ENCODE measurements at places on chromosomes 5 and 9. TPM values are rescaled to one million over a fixed set of nuclear protein-coding genes. Genes with fewer than 3 reads are reported as not detected.
A peak's percentile ranks its signal among the peaks of the same experiment; 100 is the strongest.

GRCh38 chr9:71001780-71002386, 119.5 kb downstream of the TRPM3 start:
- DNase-seq: no peak

DNA sequence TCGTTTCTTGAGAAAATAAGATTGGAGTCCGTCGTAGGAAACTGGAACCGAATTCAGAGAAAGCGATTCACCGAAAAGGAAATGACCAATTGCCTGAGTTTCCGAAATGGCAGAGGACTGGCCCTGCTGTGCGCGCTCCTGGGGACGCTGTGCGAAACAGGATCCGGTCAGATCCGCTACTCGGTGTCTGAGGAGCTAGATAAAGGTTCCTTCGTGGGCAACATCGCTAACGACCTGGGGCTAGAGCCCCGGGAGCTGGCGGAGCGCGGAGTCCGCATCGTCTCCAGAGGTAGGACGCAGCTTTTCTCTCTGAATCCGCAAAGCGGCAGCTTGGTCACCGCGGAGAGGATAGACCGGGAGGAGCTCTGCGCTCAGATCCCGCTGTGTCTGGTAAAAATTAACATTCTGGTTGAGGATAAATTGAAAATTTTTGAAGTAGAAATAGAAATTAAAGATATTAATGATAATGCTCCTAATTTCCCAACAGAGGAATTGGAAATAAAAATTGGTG, 379 bp downstream of the PCDHGA3 start:
- DNase-seq: no peak

DNA sequence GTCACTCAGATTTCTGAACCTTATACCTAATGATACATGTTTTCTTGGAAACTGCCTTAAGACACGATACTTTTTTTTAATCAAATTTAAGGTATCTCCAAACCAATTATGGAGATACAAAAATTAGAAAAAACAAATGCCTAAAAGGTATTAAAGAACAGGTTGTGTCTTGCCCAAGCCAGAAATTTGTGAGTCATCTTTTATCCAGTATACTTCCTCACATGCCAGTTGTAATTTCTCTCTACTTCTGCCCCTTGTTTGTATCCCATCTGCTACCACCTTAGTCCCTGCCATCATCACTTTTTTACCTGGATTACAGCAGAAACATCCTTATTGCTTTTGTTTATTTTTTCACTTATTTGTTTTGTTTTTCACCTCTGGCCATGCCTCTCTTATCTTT, 571.2 kb upstream of the DAB2 start:
- DNase-seq: no peak

The RCL1 gene
- total RNA-seq: 12.7 TPM

The ODF2 gene
- 85.2 TPM for total RNA-seq

GRCh38 chr9:68844631-68845612, 139.9 kb downstream of the PIP5K1B start:
- DNase-seq: peak; percentile 51

The GZMA gene
- not detected for total RNA-seq

DNA sequence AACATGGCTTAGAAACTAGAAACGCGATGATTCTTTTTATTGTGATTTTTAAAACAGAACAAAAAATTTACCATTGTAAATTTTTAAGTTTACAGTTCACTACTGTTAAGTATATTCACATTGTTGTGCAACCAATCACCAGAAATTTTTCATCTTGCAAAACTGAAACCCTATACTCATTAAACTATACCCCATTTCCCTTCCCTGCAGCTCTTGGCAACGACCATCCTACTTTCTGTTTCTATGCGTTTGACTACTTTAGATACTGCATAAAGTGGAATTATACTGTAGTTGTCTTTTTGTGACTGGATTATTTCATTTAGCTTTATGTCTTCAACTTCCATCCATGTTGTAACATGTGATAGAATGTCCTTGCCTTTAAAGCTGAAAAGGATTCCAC, 52.5 kb downstream of the SPOCK1 start:
- no peak for DNase-seq

GRCh38 chr5:68217047-68217355, 1.4 kb downstream of the PIK3R1 start:
- no peak for DNase-seq

The PFN3 gene
- total RNA-seq: not detected

The ADCY2 gene
- total RNA-seq: 3.5 TPM

DNA sequence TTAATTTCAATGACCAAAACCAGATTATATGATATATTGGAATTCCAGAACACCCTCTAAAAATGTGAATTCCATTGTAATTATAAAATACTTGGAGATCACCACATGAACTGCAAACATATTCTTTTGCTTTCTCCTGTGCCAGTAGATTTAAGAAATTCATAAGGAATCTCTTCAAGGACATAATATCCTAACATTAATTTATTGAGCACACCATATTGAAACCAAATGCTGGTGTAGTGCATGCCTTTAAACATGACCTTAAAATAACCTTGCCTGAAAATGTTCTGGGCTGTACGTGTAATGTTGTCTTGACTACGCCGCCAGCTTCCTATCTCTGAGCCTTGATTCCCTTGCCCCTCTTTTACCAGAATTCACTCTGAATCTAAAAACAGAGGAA, 205.0 kb upstream of the ACTBL2 start:
- DNase-seq: no peak

DNA sequence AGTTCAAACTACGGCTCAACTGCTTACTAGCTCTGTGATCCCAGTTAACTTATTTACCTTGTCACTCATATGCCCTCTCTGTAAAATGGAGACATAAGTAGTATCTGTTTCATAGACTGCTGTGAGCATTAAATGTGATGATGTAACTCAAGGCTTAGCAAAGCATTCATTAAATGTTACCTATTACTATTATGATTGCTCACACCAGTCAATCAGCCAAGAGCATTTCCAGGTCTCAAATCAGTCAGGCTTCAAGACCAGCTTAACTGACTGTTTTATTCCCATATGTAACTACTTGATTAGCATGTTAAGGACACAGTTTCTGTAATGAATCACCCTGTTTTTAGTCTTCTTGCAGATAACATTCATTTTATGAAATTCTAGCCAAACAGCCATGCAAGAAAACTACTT, 413.3 kb downstream of the MLLT3 start:
- DNase-seq: no peak

- DNase-seq: no peak
These were observed 27.3 kb upstream of the EDIL3 start for GRCh38 chr5:84411832-84412605.

GRCh38 chr5:124754206-124754927, 7.9 kb upstream of the ZNF608 start:
- DNase-seq: no peak

GRCh38 chr5:77102549-77102948, 15.5 kb upstream of the ZBED3 start:
- no peak for DNase-seq

The IL7R gene
- 0.11 TPM for total RNA-seq

The CARTPT gene
- not detected for total RNA-seq

DNA sequence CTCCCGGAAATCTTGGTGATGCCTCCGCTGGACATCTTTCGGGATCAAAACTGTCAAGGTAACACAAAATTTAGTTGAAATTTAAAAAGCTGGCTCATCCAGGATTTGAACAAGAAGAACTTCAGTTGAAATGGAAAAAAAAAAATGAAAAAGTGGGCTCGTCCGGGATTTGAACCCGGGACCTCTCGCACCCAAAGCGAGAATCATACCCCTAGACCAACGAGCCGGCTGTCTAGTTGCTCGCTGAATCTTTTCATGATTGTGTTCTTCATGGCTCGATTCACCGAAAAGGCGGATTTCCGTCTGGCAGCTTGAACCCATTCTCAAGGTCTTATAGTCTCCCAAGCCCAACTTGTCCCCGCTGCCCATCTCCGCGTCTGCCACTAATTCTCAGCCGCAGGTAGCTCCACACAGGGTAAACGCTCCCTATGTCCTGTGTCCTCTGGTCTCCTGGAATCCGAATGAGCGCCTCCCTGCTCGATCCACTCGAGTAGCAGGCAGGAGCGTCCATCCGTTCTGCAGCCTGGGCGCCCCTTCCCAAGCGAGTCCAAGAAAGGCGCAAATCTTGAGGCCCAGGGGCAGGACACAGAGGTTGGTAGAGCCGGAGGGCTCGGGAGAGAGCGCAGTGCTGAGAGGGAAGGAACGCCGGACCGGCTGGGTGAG, 16.2 kb downstream of the TRIM7 start:
- DNase-seq: peak; percentile 87

The ADGRV1 gene
- 43.4 TPM for total RNA-seq

DNA sequence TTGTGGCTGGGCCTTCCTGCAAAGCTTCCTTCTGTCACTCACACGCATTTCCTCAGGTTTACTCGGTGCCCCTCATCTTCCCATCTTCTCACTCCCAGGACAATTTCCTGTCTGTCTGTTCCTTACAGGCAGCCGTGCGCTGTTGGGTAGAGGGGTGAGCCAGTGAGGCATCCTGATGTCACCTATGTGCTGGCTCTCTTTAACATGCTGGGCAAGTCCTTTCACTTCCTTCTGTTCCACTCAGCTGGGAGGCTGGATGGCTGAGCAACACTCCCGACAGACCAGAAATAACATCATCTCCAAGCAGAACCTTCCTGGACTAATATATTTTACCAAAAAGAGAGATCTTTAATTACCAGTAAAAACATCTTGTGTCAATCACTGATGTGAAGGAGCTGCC, 103.0 kb downstream of the HSD17B3 start:
- DNase-seq: no peak

DNA sequence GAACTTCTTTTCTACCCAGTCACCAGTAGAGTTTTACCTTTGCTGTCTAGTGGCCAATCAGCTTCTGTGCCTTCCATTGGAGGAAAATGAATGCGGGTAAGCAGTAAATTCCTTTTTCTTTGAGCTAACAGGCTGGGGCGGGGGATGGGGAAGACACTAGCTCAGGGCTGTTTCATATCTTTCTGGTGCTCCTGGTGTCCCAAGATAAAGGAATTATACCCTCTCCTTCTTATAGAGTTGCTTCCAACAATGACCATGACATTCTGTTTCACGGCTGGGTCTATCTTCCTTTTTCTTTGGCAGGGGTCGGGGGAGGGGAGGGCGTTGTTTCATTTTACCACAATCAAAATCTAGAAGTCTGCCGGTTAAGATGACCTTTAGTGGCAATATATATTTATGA, 51.2 kb upstream of the RPS23 start:
- no peak for DNase-seq

Measured in neural crest cell (in vitro differentiated cells).